Natural killer cell treated with Interleukin-12 subunit alpha and Interleukin-12 subunit beta and Interleukin-15 and Interleukin-18, amount 100 ng/mL, for 72 hours (primary cell): ENCODE measurements at places on chromosomes 1 and 21.
A peak's percentile ranks its signal among the peaks of the same experiment; 100 is the strongest.

DNA sequence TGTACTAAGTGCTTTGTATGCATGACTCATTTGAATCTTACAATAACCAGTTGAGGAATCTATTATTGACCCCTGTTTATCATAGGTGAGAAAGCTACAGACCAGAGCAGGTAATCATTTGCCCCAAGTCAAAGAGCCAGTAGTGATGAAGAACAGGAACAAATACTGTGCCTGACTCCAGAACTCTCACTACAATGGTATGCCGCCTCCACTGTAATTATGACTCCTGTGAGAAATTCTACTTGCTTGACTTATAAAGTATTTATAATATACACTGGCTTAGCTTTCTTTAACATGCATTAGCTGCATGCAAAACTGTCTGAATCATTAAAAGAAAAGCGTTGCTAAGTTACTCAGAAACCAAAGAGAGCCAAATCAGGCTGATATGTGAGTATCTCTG, 92.6 kb downstream of the ZNF281 start:
- DNase-seq: no peak

- no peak for DNase-seq
These were observed 6.9 kb downstream of the ADGRB2 start for GRCh38 chr1:31757204-31757679.

GRCh38 chr21:44466996-44467858, 11.9 kb downstream of the LRRC3 start:
- DNase-seq: no peak

GRCh38 chr1:30324251-30325084, 398.9 kb downstream of the MATN1 start:
- no peak for DNase-seq

DNA sequence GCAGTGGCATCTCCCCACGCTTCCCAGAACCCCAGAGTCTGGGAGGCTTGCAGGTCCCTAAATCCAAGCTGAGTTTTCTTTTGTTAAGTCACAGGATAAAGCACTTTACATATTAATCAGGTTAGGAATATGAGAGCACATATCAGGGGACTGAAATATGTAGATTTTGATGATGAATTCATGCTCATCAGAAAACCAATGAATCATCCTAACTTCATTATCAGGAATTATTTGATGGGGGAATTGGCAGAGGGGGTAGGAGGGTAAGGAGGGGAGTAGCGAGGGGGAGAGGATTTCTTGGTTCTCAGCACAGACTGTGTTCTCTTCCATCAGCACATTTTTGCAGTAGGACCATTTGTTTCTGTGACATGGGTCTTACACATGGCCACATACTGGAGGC, 32.1 kb downstream of the HMGB4 start:
- DNase-seq: no peak

- no peak for DNase-seq
These were observed 58.4 kb downstream of the ASH1L start for GRCh38 chr1:155504207-155504606.

DNA sequence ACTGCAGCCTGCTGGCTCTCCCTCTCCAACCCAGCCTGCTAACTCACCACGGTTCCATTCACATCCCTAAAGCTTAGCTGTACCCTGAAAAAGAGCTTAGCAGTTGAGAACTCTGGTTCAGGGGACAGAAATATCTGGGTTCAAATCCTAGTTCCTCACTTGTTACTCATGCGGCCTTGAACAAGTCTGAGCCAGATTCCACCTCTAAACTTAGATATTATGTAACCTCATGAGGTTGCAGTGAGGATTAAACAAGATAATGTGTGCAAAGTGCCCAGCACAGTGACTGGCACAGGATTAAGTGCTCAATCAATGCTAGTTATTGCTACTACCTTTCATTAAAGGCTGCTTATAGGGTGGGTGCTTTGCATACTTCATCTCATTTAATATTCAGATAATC, 41.3 kb upstream of the DHCR24 start:
- DNase-seq: no peak

DNA sequence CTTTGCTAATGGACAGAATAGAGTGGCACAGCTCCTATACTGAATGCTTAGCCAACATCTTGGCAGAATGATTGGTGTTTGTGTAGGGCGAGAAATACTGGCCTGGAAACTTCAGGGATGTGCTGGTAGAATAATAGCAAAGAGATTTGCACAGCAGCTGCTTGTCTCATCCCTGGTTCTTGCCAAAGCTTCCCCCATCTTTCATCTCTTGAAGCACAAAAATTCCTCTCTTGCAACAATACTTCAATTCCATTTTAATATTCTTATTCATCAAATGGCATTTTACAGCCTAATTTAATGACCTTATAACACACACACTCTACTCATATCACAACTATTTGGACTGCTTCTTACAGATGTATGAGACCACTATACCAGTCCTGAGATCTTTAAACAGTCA, 37.7 kb downstream of the LHX8 start:
- DNase-seq: no peak

- DNase-seq: no peak
These were observed 243.4 kb downstream of the TRABD2B start for GRCh38 chr1:47753808-47754207.

- peak; percentile 74 for DNase-seq
These were observed 191.8 kb upstream of the SAMSN1 start for GRCh38 chr21:14737922-14738321.

DNA sequence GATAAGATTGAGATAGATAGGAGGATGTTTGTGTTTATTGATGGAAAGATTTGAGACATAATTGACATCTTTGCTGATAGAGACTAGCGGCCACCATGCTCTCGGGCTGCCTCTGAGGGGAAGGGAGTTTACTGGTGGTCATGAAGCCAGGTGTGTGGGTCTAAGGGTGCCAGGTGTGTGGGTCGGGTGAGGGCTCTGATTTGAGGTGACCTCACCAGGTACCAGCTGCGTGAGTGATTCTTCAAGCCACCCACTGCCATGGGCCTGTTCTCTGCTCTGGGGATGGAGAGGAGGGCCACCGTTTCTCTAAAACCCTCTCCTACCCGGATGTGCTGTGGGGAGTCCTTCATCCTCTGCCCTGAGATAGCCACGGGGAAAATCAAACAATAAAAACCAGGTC, 3.2 kb downstream of the UBASH3A start:
- DNase-seq: no peak

GRCh38 chr1:222243902-222244301, 304.0 kb downstream of the HHIPL2 start:
- DNase-seq: no peak

DNA sequence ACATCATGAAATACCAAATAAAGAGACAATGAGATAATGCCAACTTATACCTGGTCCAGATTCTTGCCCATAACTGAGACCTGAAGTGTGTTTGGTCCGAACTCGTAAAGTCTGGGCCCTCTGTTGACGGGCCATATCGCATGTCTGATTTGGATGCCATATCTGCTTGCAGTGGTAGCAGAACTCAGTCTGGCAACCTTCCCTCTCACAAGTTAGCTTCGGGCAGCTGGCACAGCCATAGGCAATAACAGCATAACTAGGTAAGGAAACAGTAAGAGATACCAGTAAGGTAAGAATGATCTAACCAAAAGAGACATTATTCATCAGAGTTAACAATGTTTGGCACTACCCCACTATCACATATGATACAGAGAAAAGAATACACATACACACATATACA, 15.1 kb downstream of the RNF19B start:
- DNase-seq: no peak

DNA sequence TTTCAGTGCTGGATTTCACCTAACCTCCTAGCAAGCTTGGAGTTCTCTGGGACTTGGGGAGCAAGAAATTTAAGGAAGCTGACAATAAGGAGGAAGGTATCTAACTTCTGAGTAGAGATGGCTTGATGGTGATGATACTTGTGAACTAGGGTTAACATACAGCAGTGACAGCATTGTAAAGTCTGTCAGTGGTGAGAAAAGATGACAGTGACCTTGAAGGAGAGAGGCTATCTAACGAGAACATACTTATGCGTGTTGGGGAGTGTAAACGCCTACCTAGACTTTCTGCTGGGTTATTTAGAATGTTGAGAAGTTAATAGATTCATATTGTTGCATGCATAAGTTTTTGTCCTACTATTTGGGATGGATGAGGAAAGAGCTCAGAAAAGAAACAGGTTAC, 16.3 kb downstream of the POU2F1 start:
- no peak for DNase-seq

DNA sequence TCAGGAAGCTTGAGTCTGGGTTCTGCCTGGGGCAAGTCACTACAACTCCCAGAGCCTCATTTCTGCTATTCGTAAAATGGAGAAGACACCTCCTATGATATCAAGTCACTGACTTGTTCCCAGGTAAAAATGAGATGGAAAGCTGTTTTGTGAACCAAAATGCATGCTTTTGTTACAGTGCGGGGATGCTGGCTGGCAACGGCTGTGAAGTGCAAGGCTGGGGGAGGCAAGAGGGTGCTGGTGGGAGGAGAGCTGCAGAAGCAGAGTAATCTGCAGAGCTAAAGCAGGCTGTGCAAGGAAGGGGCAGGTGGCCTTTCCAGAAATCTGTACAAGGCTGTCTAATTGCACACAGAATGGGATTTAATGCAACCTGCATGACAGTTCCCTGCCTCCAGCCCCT, 150.9 kb downstream of the CNIH3 start:
- DNase-seq: no peak

GRCh38 chr1:53061859-53062707, at the start of gene PODN:
Gene PODN (plus strand): TSS chr1:53062213. CDS start chr1:53069856, 7,643 bp downstream.
- DNase-seq: no peak

GRCh38 chr21:32336711-32337110, 38.1 kb downstream of the MRAP start:
- no peak for DNase-seq

GRCh38 chr1:74731399-74732052, 1.3 kb downstream of the CRYZ start:
- DNase-seq: no peak

- DNase-seq: no peak
These were observed 15.9 kb downstream of the WDR4 start for GRCh38 chr21:42863504-42863870.

DNA sequence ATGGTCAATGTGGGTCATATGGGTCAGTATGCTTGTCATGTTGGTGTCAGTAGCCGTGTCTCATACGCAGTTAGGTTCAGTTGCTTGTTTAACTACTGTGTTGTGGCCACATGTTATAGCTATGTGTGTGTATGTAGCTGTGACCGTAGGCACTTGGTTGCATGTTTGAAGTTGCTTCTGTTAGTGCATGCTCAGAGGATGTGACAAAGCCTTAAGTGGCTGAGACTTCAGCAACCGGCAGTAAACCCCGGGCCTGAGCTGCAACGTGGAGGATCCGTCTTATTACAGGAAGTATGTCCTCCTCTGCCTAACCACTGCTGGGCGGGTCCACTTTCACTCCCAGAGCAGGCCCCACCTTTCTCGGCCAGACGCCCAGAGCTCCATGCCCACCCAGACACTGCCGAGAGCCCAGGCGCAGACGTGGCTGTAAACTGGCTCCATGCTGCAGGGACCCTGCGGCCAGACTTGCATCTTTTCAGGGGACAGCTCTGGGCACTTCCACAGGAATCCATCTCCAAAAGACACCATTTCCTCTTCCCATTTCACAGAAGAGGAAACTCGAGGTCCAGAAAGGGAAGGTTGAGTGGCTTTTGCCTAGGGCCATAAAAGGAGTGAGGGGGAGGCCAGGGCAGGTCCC, 2.2 kb downstream of the TCEA3 start:
- DNase-seq: no peak

GRCh38 chr1:113872219-113872935, 865 bp upstream of the PTPN22 start:
- DNase-seq: no peak

- DNase-seq: no peak
These were observed 116.7 kb upstream of the F3 start for GRCh38 chr1:94658221-94658620.

DNA sequence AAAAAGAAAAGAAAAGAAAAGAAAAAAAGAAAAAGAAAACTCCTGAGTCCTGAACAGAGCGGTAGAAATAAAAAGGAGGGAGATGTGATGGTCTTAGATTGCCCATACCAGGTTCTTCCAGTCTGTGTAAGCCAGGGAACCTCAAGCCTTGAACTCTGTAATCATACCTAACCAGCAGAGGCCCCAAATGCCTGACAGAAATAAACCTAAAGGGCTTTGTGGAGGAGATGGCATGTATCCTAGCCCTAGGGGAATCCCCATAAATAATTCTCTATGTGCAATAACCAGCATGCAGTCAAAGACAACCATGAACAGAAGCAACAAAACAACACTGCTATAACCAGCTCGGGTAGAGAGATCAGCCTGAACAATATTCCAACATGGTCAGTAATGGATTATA, 40.4 kb downstream of the USP48 start:
- no peak for DNase-seq

- no peak for DNase-seq
These were observed 55.9 kb upstream of the SAMD13 start for GRCh38 chr1:84245563-84245962.

DNA sequence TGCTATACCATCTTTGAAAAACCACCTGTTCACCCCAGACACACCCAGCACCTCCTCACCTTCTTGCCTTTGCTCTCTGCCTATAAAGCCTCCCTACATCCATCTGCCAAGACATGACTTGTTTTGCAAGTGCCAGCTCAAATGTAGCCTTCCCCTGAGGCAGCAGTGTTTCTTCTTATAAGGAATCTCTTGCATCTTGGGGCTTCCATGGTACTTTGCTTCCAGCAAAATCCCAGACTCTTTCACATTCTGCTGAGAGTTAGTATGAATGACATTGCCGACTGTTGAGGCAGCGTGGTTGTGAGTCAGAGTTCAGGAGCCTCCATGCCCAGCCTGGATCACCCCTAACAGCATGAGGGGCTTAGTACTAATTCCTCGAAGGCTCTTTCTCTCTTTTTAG, 217.4 kb upstream of the RUNX1 start:
- no peak for DNase-seq

- DNase-seq: no peak
These were observed 147 bp downstream of the CLSTN1 start for GRCh38 chr1:9823693-9823942.

DNA sequence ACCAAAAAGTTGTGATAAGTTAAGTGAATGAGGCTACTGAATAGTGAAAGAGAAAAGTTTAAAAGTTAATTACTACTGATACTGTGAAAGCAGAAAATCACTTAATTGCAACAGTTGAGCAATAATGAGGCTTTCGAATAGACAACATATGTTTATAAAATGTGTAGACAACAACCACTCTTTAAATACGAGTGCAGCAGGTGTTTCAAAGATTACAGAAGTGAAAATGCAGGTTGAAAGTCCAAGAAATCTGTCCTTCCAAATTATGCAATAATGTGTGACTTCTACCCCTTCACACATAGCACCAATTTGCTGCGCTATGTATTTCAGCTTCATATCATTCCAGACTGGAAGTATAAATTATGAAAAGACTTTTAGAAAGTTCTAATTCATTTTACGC, 213.0 kb downstream of the COL24A1 start:
- DNase-seq: no peak

GRCh38 chr1:92125204-92125603, 45.1 kb downstream of the BTBD8 start:
- no peak for DNase-seq

DNA sequence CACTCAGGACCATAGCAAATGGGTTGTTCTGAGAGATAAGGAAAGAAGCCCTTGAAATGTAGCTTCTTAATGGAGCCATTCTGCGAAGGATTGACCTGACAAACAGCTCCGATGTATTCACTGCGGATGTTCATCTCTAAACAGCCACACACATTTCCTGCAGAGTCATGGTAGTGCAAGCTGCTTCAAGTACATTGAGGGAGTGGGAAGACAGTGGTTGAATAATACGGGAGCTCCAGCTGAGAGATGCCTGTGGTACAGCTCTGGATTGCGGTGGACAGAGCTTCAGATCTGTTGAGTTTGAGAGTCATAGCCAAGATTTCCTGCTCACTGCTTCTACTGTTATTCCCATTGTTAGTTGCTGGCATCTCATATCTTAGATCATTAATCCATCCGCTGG, 86.6 kb downstream of the ZBTB18 start:
- no peak for DNase-seq

- DNase-seq: no peak
These were observed 120.8 kb upstream of the ADGRL2 start for GRCh38 chr1:81679942-81680341.
